ENCODE measurements at places on chromosomes 5 and 9. TPM values are rescaled to one million over a fixed set of nuclear protein-coding genes. Genes with fewer than 3 reads are reported as not detected.

The SLC6A18 gene
- not detected for total RNA-seq

The CENPP gene
- 15.6 TPM for total RNA-seq

The FBLL1 gene
- total RNA-seq = 0.15 TPM

The HTR4 gene
- not detected for total RNA-seq

The DPP7 gene
- 392 TPM for total RNA-seq

The LCN9 gene
- total RNA-seq = not detected

The ALDH1A1 gene
- total RNA-seq = 0.22 TPM

The LCN1 gene
- total RNA-seq = not detected

The ADRB2 gene
- 0.54 TPM for total RNA-seq

The MAP1B gene
- total RNA-seq = 0.25 TPM

The SLC27A4 gene
- 51.3 TPM for total RNA-seq

The IL13 gene
- 12.5 TPM for total RNA-seq

All from activated T-cell treated with anti-CD3 and anti-CD28 coated beads, Interleukin-2, amount 50 U/mL, for 4 hours (primary cell).